Naive thymus-derived CD8-positive, alpha-beta T cell (primary cell): ENCODE measurements at places on chromosomes 4 and X.

DNA sequence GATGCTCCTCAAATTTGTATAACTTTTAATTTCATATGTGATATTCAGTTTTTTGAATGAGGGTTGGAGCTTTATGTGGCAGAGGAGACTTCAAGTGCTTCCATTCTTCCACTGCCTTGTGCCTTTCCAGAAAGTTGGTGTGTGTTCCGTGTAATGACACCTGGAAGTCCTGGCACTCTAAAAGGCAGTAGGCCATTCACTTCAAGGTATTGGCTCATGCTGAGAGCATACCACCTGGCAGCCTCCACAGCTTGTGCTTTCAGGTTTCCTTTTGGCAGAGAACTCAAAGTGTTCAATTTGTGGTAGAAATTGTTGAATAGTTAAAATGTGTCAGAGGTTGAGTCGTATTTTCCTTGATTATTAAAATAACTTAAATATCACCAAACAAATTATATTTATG lies 49.6 kb downstream of the GRIA2 start:
- no peak overlapping the region for H3K4me3 ChIP-seq
- no peak for DNase-seq
- H3K27ac ChIP-seq = no peak overlapping the region
- H3K27me3 ChIP-seq = no peaks in the 10 kb centered on the region
- H3K36me3 ChIP-seq = no peaks in the 10 kb centered on the region
- H3K4me1 ChIP-seq = no peaks in the 10 kb centered on the region

- H3K36me3 ChIP-seq = no peaks in the 10 kb centered on the region
- H3K4me3 ChIP-seq = no peak overlapping the region
- no peaks in the 10 kb centered on the region for H3K4me1 ChIP-seq
- no peak for DNase-seq
- no peaks in the 10 kb centered on the region for H3K27me3 ChIP-seq
Measured at GRCh38 chr4:29571322-29571721, 1148.8 kb upstream of the PCDH7 start.

GRCh38 chr4:12651876-12652275 lies 832.3 kb downstream of the RAB28 start:
- H3K27me3 ChIP-seq = no peaks in the 10 kb centered on the region
- H3K4me3 ChIP-seq = no peak overlapping the region
- DNase-seq = no peak
- H3K4me1 ChIP-seq = no peaks in the 10 kb centered on the region
- no peak overlapping the region for H3K27ac ChIP-seq
- no peaks in the 10 kb centered on the region for H3K36me3 ChIP-seq

DNA sequence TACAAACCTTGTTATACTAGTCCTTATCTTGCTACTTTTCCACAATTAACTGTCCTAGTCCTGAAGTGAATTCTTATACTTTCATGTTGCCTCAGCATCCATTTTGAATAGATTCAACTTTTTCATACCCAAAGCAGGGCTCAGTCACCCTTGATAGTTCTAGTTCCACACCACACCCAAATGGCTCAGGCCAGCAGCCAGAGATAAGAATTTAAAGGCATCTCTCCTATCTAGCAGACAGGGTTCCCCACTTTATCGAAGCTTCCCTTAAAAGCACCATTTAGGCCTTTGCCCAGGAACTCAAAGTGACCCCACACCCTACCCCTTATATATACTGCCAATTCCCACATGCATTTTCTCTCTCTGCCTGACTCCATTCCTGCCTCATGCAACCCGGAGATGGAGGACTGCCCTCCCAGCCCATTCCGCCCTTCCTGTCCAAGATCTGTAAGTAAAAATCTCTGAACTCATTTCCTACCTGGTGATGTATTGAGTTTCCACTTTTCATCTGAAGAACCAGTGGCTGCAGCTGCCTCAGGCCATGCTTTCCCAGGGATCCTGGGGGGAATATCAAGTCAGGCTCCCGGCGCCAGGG lies 63.7 kb upstream of the TXK start:
- H3K36me3 ChIP-seq = peaks cover 10% of the 10 kb centered on the region
- no peak overlapping the region for H3K27ac ChIP-seq
- DNase-seq = no peak
- no peak overlapping the region for H3K4me3 ChIP-seq
- no peaks in the 10 kb centered on the region for H3K4me1 ChIP-seq

- H3K27ac ChIP-seq = no peak overlapping the region
- H3K27me3 ChIP-seq = peaks cover 2% of the 10 kb centered on the region
- peaks cover 22% of the 10 kb centered on the region for H3K4me1 ChIP-seq
- H3K4me3 ChIP-seq = no peak overlapping the region
- no peak for DNase-seq
Measured at GRCh38 chr4:122759639-122760310, 27.3 kb downstream of the BBS12 start.

DNA sequence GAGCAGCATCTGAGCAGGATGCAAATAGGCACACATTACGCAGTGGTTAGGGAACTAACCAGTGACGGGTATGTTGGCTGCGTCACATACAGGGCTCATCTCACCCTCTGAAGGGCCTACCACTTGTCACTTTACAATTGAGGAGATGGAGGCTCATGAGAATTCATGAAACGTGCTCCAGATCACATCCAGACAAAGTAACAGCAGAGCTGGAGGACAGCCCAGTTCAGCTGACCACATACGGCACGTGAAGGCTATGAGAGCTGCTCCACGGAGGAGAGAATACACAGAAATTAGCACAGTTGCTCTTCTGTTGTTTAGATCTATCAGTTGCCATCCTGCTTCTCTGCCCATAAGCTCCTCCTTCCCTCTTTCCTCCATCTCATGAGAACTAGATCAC lies 78.4 kb downstream of the FAM9B start:
- H3K36me3 ChIP-seq = no peaks in the 10 kb centered on the region
- no peaks in the 10 kb centered on the region for H3K4me1 ChIP-seq
- no peak for DNase-seq

DNA sequence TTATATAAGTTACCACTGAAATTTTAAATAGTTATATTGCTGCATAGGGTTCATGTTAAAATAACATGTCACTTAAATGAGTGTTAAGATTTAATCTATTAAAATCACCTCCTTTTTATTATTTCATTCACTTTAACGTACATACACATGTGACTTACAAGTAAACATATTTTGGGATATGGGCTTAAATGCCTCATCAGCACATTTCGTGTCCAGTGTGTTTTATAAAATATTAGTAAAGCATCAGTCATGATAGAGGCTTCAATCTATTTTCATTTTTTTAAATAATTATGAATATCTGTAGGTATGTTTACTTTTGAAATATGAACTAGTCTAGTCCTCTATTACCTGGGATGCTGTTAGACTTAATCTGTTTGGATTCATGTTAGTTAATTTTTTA lies 143.6 kb downstream of the NPNT start:
- H3K4me1 ChIP-seq = no peaks in the 10 kb centered on the region
- no peak overlapping the region for H3K4me3 ChIP-seq
- H3K27ac ChIP-seq = no peak overlapping the region
- H3K27me3 ChIP-seq = no peaks in the 10 kb centered on the region
- H3K36me3 ChIP-seq = no peaks in the 10 kb centered on the region

DNA sequence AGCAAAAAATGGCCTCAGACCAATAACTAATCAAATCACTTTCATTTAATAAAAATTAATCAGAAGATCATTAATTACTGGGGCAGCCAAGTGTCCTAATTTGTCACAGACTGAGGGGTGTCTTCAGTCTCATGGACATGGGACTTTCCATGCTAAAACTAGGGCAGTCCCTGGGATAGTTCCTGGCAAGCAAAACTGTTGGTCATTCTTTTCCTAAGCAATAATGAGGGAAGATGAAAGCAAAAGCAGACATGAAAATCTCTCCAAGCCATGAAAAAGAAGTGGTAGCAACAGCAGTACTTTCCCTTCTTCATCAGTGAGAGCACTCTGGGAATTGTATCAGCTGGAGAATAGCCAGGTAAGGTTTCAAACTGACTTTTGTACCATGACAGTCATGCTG lies 3.7 kb upstream of the ANTXR2 start:
- no peak overlapping the region for H3K27ac ChIP-seq
- DNase-seq = no peak
- H3K27me3 ChIP-seq = no peaks in the 10 kb centered on the region
- peaks cover 51% of the 10 kb centered on the region for H3K4me1 ChIP-seq

DNA sequence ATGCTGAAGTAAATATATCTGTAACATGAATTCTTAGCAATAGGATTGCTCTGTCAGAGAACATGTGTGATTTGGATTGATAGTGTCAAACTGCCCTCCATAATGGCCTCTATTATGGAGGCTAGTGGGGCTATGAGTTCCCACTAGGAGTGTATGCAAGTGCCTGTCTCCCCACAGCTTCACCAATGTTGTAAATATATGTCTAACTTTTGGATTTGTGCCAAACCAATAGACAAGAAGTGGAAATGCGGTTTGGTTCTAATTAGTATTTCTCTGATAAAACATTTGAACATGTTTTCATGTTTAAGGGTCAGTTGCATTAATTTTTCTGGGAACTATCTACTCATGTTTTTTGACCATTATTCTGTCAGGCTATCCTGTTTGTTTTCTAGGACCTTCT lies 28.1 kb downstream of the GPAT3 start:
- peaks cover 3% of the 10 kb centered on the region for H3K27me3 ChIP-seq
- no peak overlapping the region for H3K27ac ChIP-seq
- no peak for DNase-seq
- no peaks in the 10 kb centered on the region for H3K36me3 ChIP-seq

GRCh38 chr4:156420623-156421022 lies 467.0 kb upstream of the CTSO start:
- no peaks in the 10 kb centered on the region for H3K4me1 ChIP-seq
- no peak for DNase-seq
- no peak overlapping the region for H3K27ac ChIP-seq

DNA sequence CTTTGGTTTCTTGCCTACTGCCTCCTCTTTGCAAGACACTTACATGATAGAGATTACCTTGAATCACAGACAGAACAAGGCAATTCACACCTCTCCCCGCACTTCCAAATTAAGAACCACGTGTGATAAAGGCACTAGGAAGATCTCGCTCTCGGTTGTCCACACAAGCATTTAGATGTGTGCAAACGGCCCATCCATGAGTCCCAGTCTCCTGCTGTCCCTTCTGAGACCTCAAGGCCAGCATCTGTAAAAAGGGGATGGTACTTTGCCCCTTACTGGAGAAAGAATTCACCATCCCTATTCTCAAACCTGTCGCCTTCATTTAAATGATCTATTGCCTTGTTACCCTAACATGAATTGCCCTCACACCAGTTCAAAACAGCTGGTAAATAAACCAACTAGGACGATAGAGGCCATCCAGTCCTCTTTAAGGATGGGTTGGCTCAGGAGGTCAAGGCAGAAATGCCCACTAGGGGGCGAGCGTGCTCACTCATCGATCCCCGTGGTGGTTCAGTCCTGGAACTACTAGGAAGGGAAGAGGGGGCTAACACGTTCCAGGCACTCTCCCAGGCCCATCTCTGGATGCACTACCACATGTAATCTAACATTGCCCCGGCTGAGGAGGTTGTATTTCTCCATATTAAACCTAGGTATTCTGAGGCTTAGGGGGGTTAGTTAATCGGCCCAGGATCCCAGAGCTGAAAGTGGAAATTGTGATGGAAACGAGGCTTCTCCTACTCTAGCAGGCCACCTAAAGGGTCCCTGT lies 95.8 kb downstream of the DHX15 start:
- no peak overlapping the region for H3K27ac ChIP-seq
- peaks cover 34% of the 10 kb centered on the region for H3K27me3 ChIP-seq
- H3K4me1 ChIP-seq = peaks cover 6% of the 10 kb centered on the region
- H3K4me3 ChIP-seq = no peak overlapping the region

- no peak overlapping the region for H3K27ac ChIP-seq
- no peaks in the 10 kb centered on the region for H3K4me1 ChIP-seq
- no peak overlapping the region for H3K4me3 ChIP-seq
- no peak for DNase-seq
- H3K36me3 ChIP-seq = peaks cover 8% of the 10 kb centered on the region
Measured at GRCh38 chr4:94414907-94415306, 36.8 kb upstream of the PDLIM5 start.

DNA sequence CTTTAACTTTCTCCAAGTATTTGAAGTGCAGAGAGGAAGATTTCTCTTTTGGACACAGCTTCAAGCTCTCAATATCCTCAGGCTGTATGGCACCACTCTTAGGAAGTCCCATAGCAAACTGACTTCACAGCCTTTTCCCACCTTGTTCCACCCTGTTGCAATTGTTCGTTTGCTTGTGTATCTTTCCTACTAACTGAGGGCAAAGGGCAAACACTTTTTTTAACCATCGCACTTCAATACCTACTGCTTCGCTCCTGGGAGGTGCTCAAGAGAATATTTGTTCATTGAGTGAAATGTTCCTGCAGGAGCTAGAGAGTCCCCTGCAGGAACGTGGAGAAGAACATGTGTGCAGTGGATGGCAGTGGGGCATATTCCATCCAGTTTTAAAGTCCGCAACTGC lies 638.6 kb downstream of the BCOR start:
- H3K27ac ChIP-seq = no peak overlapping the region
- no peak for DNase-seq
- H3K4me3 ChIP-seq = no peak overlapping the region
- no peaks in the 10 kb centered on the region for H3K36me3 ChIP-seq
- peaks cover 12% of the 10 kb centered on the region for H3K4me1 ChIP-seq

GRCh38 chrX:108537005-108537404 lies 97.4 kb downstream of the COL4A5 start:
- no peak for DNase-seq
- H3K27me3 ChIP-seq = no peaks in the 10 kb centered on the region
- H3K4me1 ChIP-seq = no peaks in the 10 kb centered on the region
- H3K36me3 ChIP-seq = no peaks in the 10 kb centered on the region

DNA sequence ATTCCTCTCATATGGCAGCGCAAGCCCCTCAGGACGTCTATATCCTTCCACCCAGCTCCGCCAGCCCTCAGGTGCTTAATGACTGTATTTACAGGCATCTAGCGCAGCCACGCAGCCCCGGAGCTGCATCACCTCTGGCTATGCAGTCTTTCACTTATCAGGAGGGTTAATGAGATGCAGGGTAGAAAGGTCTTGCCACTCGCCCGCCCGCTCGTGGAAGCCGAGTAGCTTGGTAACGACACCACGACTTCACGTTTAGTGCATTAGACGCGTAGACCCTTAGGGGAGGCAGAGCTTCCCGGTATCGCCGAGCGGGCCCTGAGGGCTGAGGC lies 1.5 kb upstream of the SLC16A2 start:
- H3K36me3 ChIP-seq = no peaks in the 10 kb centered on the region
- peak; percentile 32 for DNase-seq
- H3K4me3 ChIP-seq = peak overlapping the region; percentile 85
- H3K27ac ChIP-seq = peak overlapping the region; percentile 62

DNA sequence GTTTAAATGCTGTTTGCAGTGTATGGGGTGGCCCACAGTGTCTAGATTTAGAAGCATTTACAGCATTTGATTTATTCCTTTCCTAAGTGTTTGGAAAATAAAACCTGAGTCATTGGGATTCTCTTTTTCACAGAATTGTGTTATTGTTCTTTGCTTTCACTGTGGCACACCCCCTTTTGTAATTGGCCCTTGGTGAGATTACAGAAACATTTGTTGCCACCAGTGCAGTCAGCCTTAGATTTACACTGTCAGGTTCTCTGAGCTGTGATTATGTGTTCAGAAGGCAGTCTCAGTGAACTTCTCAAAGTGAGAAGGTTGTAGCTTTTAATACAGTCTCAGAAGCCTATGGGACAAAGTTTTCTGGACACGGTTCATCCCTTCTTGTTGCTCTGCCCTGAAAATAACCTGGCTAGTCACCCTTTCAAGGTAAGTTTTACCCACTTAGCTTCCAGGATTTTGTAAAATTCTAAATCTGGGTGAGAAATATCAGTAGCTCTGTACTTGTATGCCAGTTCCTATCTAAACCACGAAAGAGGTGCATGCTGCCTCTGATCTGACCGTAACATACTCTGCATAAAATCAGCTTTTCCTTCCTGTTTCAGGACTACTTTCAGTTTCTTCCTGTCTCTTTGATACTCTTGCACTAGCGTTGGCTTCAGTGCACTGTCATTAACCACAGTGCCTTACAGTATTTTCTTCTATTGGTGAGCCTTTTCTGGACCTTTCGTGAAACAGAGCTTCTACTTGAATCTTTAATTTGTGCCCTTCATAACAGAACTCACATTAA lies 12.6 kb downstream of the RUFY3 start:
- no peaks in the 10 kb centered on the region for H3K27me3 ChIP-seq
- DNase-seq = peak; percentile 77
- peaks cover 52% of the 10 kb centered on the region for H3K4me1 ChIP-seq
- H3K4me3 ChIP-seq = peak overlapping the region; percentile 80
